ENCODE measurements at places on chromosomes 1 and 21. TPM values are rescaled to one million over a fixed set of nuclear protein-coding genes. Genes with fewer than 3 reads are reported as not detected.

FMO4 gene
- total RNA-seq = 9.1 TPM

ADORA3 gene
- total RNA-seq = 5.2 TPM

RASSF5 gene
- 29.2 TPM for total RNA-seq

AMIGO1 gene
- 2.7 TPM for total RNA-seq

OR2L8 gene
- total RNA-seq = not detected

TMEM200B gene
- 0.91 TPM for total RNA-seq

CFAP126 gene
- total RNA-seq = not detected

ST6GALNAC5 gene
- total RNA-seq = 5.7 TPM

ZNF683 gene
- not detected for total RNA-seq

MRAP gene
- total RNA-seq = not detected

FCRL3 gene
- total RNA-seq = not detected

NHLH1 gene
- not detected for total RNA-seq

LHX8 gene
- total RNA-seq = 1.3 TPM

CELSR2 gene
- 57.2 TPM for total RNA-seq

GBP6 gene
- total RNA-seq = 513 TPM

LENEP gene
- total RNA-seq = not detected

SPRR1A gene
- 1,951 TPM for total RNA-seq

NTRK1 gene
- not detected for total RNA-seq

DNAJC28 gene
- 1.5 TPM for total RNA-seq

VHLL gene
- not detected for total RNA-seq
